Stimulated activated CD4-positive, alpha-beta T cell treated with anti-CD3 and anti-CD28 coated beads, Interleukin-1b, Interleukin-23, amount 100 ng/mL, for 1 hour (primary cell): ENCODE measurements at places on chromosomes 5 and 9.

GRCh38 chr9:119033596-119033995, 335.6 kb downstream of the BRINP1 start:
- no peak for DNase-seq

GRCh38 chr9:16363073-16363781, 507.2 kb downstream of the BNC2 start:
- DNase-seq: no peak

DNA sequence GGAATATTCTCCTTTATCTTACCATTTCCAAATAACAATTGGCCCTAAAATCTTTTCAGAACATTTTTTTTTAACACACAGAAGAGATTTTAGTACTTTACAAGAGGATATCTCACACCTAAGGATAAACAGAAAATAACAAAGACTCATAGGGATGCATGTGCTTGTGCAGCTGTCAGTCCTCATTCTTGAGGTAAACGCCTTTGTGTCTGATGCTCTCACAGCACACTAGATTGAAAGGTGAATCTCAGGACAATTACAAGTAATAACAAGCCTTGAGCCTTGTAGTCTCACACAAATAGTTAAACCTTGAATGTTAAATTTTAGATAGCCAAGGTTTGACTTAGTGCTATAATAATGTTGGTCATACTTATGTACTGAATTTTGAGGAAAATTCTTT, 439.2 kb downstream of the PTPRD start:
- no peak for DNase-seq

DNA sequence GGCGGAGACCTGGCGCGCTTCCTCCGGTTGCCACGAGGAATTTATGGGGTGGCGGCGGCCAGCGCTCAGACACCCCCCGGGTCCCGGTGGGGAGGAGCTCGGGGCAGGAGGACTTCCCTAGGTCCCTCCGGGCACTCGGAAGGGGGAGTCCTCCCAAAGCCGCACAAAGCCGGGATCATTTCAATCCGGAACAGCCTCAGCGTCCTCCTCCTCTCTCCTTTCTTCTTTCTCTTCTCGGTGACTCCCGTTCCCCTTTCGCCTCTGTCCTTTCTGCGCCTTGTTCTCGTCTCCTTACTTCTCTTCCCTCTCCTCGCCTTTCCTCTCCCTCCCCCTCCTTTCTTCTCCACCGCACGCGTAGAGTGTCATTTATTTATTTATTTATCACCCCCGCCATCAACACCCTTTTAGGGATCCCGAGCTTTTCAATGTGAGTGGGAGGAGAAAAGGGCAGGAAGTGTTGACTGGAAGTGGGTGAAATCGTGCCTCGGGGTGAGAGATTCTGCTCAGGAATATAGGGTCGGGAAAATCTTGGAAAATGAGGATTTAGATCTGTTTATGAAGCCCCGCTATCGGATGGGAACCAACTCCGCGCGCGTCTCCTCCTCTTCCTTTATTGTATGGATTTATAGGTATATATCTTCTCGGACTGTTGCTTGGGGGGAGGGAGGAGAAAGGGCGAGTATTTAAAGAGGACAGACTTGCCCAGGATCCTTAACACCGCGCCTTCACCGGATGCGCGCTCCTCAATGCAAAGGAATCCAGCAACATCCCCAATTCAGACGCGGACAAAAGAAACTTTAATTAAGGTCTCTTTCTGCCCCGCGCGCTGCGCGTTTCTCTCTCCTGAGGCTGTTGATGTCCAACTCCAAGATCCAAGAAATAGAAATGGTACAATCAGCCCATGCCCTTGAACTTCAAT, 2.0 kb upstream of the ZNF462 start:
- no peak for DNase-seq

DNA sequence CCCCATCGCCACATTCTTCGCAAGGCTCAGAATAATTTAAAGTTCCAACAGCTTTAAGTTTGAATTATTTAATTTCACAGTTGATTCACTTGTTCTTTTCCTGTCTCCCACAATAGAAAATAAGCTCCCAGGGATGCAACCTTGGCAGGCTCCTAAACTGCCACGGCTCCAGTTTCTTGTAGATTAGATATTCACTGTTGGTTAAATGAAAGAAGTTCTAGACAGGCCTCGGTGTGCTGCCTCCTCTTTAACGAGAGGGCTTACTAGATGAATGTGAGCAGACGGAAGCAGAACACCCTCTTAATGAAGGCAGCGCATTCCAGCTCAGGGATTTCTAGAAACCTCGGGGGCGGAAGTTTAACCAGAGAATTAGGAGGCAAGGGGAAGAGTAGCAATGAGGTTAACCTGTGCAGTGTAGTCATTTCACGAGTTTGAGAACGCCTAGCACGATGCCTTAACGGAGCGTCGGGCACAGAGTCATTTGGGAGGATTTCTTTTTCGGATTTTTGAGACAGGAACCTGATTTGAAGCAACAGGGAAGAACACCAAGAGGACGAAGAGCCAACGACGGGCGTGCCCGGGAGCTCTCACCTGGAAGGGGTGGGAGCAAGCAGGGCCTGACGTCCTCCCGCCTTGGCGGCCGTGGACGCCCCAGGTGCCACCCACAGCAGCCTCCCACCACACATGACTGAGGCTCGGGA, 637 bp upstream of the SMC5 start:
- DNase-seq: no peak

DNA sequence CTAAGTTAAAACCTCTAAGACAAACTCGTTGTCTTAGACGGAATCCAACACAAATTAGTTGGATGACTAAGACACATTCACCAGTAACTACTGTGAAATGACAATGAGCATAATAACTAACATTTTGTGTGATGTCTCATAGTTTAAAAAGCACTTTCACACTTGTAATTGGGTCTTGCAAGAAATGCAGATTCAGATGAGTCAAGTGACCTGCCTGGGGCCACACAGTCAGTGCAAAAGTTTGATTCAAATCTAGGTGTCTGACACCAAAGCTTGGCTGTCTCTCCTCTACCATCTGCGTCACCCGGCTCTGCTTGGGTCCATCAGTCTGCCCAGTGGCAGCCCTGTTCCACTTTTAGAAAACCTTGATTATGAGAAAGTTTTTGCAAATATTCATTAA, 143.7 kb downstream of the TTLL11 start:
- no peak for DNase-seq

DNA sequence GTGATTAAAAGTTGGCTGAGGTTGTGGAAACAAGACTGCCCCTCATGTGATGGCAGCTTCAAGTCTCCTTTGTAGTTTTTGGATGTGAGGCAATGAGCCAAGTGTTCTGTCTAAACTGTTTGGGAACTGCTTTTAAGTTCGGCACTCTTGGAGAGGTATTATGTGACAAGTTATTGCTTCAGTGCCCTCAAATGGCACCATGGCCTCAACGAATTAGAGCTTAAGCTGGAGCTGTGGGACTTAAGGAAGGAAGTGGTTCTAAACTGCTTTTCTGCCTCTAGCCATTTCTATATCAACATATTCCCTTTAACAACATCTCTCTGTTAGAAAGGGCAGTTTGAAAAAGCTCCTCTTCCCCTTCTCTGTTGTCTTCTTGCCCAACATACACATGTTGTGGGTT, 227.7 kb downstream of the RFK start:
- no peak for DNase-seq

DNA sequence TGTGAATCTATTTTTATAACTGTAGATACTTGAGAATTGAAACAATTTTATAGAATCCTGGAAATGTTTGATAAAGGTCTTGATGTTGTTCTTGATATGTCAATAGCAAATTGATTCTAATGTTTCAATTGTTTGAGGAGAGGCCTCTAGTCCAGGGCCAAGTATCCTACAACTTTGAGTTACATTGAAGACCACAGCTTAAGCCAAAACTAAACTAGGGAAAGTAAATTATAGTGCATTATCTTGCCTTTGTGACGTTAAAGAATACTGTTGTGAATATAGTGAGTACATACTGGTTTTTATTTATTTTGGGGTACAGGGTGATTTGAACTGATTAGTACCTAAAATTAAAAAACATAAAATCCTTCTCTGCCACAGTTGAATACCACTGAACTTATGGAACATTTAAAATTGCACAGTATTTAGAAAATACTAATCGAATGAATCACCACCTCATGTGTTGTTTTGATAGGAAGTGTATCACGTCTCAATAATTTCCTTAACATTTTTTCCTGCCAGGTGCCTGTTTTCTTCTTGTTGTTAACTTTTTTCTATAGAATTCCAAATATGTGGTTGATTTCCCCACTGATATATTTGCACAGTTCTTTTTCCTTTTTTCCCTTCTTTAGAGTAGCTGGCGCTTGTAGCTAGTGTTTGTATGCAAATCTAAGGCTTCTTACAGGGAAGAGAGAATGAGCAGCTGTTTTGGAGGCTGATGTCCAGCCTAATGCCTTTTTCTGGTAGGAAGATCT, 12.5 kb downstream of the ARHGEF28 start:
- DNase-seq: no peak

GRCh38 chr5:55649963-55650362, 62.2 kb downstream of the SLC38A9 start:
- no peak for DNase-seq

DNA sequence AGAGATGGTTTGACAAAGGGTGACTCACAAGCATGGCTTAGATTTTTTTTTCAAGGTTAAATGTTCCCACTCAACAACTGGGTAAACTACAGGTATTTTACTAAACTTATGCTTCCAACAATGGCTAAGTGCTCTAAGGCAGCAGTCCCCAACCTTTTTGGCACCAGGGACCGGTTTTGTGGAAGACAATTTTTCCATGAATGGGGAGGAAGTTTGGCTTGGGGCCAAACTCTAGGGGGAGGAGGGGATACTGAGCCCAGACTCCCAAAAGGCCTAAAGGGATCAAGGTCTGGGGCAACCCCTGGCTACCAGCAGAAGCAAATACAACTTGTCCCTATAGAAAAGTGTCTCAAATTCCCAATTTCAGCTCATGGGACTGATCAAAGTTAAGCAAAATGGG, 32.0 kb upstream of the HSD17B3 start:
- DNase-seq: no peak

DNA sequence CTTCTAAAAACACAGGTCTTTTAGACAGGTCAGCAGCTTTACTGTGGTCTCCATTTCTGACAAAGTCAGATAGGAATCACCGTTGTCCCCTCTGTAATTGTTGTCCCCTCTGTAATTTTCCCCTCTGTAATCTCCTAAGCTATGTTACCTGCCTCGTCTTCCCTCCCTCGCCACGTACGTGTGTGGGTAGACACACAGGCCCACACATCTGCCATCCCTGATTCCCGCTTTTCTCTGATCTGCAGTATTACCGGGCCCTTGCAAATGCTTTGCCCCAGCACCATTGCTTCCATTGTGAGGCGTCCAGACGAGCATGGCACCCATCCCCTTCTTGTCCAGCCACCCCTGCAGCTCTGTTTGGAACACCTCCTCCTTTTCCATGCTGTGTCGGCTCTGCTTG, 45.0 kb upstream of the POMT1 start:
- DNase-seq: no peak
